ENCODE measurements at places on chromosomes 2 and 18. TPM values are rescaled to one million over a fixed set of nuclear protein-coding genes. Genes with fewer than 3 reads are reported as not detected.

GRCh38 chr18:57807336-57808117 lies 4.4 kb upstream of the ATP8B1 start:
- DNase-seq: no peak

GRCh38 chr2:216366777-216367471 lies 5.4 kb downstream of the MARCHF4 start:
- no peak for DNase-seq

Gene ALPP
- not detected for total RNA-seq

GRCh38 chr2:126658905-126659561 lies 3.1 kb downstream of the GYPC start:
- DNase-seq: peak; percentile 90

- DNase-seq: no peak
Observed at GRCh38 chr2:171703574-171704347, 16.5 kb downstream of the DYNC1I2 start.

Gene REG1A
- total RNA-seq: 0.96 TPM

DNA sequence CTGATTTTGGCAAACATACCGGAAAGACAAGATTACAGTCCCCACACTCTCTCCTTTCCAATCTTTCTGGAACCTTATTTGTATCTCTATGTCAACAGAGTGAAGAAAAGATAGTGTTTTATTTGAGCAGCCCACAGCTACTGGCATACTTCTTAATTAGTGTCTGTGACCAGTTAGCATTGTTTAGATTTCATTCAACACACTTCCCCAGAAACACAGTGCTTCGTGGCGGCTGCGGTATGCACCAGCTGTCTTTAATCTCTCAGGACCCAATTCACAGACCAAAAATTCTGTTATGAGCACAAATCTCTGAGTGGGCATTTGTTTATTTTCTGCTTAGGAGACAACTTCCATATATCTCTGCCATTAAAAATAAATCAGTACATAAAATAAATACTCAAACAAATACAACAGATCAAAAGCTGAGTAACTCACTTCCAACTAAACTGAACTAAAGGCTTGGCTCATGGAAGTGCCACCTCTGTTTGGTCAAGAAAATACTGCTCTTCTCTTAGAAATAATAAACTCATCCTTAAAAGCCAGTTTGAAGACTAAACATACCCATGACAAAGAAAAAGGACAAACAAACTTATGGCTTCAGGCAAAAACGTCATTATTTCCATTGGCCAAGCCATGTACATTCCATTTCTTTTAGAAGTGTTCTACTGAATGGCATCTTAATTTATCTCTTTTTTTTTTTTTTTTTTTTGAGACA lies 392.4 kb downstream of the TXNL1 start:
- DNase-seq: no peak

Data from ascending aorta (tissue), 2 donors.